ENCODE measurements at places on chromosomes 16 and 17.

- no peak for DNase-seq
Measured at GRCh38 chr16:55502801-55503366, 6.0 kb upstream of the LPCAT2 start.

DNA sequence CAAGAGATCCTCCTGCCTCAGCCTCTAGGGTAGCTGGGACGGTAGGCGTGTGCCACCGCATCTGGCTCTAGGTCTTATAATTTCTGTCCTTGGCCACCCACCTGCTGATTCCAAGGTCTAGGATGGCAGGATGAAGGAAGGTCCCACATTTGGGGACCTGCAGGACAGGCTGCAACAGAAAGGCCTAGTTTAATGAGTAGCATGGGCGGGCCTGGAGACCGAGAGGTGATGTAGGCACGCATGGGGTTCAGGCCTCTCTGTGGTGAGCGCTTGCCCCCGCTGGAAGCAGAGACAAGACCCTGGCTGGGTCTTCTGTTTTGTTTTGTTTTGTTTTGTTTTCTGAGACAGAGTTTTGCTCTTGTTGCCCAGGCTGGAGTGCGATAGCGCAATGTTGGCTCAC lies 33.7 kb downstream of the TMEM235 start:
- DNase-seq: no peak

DNA sequence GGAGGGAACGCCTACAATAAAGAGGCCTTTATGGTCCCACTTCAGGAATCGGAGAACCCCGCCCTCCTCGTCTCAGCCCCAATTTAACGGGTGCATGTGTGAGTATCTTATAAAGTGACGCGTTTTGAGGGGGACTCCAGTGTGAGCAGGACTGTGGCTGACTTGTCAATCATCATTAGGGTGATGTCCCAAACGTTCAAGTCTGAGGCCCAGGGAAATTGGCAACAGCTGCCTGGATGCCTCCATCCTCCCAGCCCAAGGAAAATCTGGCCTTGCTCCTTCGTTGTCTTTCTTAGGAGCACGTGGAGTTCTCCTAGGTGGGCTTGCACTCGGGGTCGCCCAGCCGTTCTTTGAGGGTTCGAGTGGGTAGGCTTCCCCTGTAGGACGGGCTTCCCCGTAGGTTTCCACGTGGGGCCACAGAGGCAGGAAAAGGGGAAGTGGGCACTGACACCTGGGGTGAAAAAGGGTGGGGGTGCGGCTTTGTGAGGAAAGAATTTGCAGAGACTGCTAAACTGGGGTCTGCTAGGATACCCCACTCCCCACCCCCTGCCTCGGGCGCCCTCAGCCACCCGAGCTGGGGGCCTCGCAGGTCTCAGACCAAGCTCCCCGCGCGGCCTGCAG lies 561 bp upstream of the HERPUD1 start:
- no peak for DNase-seq

DNA sequence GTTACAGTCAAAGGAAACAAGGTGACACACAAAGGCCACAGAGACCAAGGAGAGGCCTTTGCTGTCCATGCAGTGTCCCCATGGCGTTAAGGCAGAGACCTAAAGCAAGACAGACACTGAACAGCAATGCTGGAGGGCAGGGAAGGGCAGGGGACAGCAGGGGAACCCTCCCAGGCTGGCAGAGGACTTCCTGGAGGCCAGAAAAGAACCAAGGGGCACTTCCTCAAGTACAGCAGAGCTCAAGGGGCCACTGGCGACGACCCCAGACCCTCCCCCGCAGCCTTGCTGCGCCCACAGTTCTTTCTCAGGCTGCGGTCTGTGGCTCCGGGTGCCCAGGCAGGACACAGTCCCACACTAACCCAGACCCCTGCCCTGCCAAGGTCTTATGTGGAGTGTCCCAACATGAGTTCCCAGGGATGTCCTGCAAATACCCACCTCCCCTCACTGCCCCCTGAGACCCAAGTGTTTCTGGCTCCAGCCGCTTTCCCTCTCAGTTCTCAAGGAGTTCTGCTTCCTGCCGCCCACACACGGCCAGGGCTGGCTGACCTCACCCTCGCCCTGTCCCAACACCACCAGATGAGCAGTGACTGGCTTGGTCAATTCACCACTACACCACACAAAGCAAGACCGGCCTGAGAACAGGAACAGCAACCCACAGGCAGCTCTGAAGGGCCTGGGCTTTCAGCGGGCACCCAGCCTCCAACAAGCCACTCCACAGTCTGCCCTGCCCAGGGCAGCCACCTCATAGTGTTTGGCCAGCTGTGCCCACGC lies 4.2 kb downstream of the CLCN7 start:
- no peak for DNase-seq

DNA sequence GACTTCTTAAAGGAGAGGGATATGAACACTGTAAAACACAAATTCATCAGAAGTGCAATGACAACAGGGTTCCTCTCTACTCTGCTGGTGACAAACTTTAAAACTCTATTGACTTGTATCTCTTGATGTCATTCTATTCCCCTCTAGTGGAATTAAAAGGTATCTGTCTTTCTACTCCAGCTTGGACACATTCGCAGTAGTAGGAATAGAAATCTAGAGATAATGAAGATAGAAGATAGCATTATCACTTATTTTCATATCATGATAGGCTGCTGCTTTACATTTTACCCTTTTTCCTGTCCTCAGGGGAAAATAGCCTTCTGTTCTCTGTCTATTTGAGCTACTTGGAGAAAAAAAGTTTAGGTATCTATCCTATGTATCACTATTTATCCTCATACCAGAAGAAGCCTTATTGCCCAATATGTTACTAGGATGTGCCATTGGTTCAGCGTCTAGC lies 209.6 kb upstream of the CACNG5 start:
- DNase-seq: no peak

GRCh38 chr17:72682605-72683004 lies 409.9 kb downstream of the SLC39A11 start:
- DNase-seq: no peak

GRCh38 chr16:22297114-22297870 lies at the start of gene POLR3E:
POLR3E (plus strand) TSS chr16:22297409; CDS start chr16:22302969, 5,560 bp downstream.
- peak; percentile 100 for DNase-seq

DNA sequence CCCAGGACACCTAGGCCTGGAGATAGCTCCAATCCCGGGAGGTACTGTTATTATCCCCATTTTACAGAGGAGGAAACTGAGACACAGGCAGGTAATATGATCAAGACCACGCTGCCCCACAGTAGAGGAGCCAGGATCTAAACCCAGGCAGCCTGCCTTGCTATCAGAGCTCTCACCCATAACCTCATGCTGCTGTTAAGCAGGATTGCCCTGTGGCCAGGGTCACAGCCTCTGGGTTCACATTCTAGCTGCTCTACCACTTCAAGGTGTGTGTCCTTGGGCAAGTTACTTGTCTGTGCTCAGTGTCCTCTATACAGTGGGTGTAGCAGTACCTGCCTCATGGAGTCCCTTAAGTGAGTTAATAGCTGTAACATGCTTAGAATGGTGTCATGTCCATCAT lies 1015.3 kb downstream of the KCNJ18 start:
- no peak for DNase-seq

DNA sequence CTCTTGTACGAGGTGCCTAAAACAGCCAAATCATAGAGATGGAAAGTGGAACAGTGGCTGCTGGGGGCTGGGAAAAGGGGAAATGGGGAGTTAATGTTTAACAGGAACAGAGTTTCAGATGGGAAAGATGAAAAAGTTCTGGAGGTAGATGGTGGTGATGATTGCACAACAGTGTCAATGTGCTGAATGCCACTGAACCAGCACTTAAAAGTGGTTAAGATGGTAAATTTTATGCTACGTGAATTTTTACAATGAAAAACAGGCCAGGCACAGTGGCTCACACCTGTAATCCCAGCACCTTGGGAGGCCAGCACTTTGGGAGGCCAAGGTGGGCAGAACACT lies 130.4 kb downstream of the C16orf78 start:
- no peak for DNase-seq

DNA sequence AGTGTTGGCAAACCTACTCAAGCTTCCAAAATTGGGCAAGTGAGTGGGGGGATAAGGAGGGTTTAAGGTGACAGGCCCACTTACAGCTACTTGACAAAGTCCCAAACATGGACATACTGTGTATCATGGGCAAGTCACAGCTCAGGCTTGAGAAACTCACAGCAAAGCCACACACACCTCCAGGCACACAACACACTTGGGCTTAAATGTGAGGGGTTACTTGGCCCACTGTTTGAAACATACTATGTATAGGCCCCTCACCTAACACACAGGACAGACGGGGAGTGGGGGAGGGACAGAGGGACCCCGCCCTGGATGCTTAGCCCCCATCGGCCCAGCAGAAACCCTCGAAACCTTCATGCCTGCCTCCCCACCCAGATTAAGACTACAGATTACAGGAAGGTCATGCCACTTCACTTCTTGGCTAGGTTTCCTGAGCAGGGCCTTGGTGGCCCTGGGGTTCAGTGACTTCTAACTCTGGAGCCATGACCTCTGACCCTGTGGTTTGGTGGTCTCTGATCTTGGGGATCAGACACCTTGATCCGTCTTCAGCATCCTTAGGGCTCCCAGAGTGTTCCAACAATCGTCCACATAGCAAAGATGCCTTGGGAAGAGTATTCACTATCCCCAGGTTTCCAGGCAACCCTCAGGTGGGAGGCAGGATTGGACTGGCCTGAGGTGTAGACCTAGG lies 2.3 kb upstream of the SAMD14 start:
- no peak for DNase-seq

Measured in activated naive CD4-positive, alpha-beta T cell (primary cell).